ENCODE measurements at places on chromosomes 6 and 20. TPM values are rescaled to one million over a fixed set of nuclear protein-coding genes. Genes with fewer than 3 reads are reported as not detected.

Gene LKAAEAR1
- total RNA-seq: 3.7 TPM

Gene ELOVL4
- total RNA-seq: 7.0 TPM

Gene ANKRD6
- 1.0 TPM for total RNA-seq

Gene GNL1
- 62.3 TPM for total RNA-seq

Gene MLN
- not detected for total RNA-seq

DNA sequence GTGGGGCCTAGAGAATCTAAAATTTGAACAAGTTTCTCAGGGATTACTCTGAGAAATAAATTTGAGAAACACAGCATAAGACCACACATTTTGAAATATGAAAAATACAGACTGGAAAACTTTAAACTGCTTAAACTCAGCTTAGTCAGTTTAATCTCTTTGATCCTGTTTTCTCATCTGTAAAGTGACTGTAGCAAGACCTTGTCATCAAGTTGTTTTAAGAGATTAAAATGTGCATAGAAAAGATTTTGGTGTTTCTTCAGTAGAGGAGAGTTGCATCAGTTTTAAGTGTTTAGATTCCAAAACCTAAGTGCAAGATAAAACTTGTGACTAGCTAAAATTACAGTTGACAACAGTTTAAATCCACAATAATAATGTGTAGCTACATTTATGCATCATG is 8.1 kb upstream of the BCKDHB start:
- no peaks in the 10 kb centered on the region for H3K4me1 ChIP-seq
- H3K27ac ChIP-seq: no peak overlapping the region
- no peaks in the 10 kb centered on the region for H3K36me3 ChIP-seq
- no peaks in the 10 kb centered on the region for H3K27me3 ChIP-seq

DNA sequence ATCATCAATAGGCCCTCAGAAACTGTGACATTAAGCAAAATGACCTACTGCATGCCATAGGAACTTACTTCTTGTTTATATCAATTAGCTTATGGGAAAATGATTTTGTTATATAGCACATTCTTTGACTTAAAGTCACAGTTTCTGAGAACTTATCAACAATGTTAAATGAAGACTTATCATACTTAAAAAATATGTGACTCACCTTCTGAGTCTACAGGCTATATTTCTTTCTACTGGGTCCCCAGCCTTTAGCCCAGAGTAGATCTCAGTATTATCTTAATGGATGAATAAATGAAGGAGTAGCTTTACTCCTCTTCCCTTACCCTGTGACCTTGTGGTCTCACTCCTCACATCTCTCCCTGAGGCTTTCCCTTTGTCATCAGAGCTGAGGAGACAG is 180.2 kb downstream of the MAFB start:
- no peak overlapping the region for H3K4me3 ChIP-seq
- peak overlapping the region; percentile 30 for H3K27ac ChIP-seq
- H3K36me3 ChIP-seq: no peaks in the 10 kb centered on the region
- DNase-seq: peak; percentile 51
- H3K27me3 ChIP-seq: no peaks in the 10 kb centered on the region

DNA sequence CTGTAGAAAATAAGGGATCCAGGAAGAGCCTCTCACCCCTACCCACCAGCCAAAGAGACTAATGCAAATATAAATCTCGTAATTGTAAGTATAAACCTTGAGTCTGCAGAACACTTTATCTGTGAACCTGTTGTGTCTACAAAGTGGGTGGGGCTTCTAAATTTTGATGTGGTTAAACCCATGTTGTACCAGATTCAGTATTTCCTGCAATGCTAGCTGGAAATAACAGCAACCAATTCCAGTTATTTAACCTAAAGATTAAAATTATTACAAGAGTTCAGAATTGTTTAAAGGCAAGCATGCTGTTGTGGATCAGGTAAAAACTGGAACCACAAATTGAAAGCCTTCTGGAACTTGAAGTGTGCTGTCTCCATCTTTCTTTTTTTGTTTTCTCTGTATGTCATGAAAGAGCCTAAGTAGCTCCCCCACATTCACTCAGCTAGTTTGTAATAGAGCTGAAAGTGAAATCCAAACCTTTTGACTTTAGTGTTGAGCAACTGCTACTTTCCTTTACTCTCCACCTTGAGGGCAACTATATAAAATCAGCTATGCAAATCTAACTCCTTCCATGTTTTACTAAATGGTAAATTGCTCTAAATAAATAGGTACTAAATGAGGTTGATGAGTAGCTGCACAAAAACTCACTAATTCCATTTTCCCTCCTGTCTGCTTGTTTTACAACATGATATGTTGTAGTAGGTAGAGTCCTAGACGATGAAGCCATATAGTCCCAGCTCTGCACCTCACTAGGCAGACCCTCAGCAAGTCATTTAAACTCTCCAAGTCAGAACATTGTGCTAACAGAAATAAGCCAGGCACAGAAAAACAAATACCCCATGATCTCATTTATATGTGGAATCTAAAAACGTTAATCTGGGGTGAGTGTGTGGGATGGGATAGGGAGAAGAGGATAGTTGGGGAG is 17.9 kb upstream of the THEMIS start:
- no peaks in the 10 kb centered on the region for H3K27me3 ChIP-seq
- no peak overlapping the region for H3K27ac ChIP-seq
- H3K4me3 ChIP-seq: no peak overlapping the region
- H3K4me1 ChIP-seq: no peaks in the 10 kb centered on the region
- H3K36me3 ChIP-seq: no peaks in the 10 kb centered on the region

GRCh38 chr6:166552600-166552999 is 33.9 kb downstream of the RAMACL start:
- no peak for DNase-seq
- H3K36me3 ChIP-seq: peaks cover 5% of the 10 kb centered on the region
- H3K4me1 ChIP-seq: peaks cover 41% of the 10 kb centered on the region
- no peak overlapping the region for H3K4me3 ChIP-seq
- H3K27ac ChIP-seq: peak overlapping the region; percentile 93

- DNase-seq: peak; percentile 29
- no peaks in the 10 kb centered on the region for H3K27me3 ChIP-seq
- H3K4me3 ChIP-seq: no peak overlapping the region
- H3K27ac ChIP-seq: no peak overlapping the region
Measured at GRCh38 chr6:77425671-77426070, 37.6 kb downstream of the HTR1B start.

GRCh38 chr6:5670811-5671561 is 335.7 kb downstream of the NRN1 start:
- no peaks in the 10 kb centered on the region for H3K36me3 ChIP-seq
- no peaks in the 10 kb centered on the region for H3K27me3 ChIP-seq
- H3K4me3 ChIP-seq: no peak overlapping the region
- H3K27ac ChIP-seq: peak overlapping the region; percentile 84
- peak; percentile 69 for DNase-seq

- H3K4me3 ChIP-seq: no peak overlapping the region
- no peaks in the 10 kb centered on the region for H3K27me3 ChIP-seq
- H3K4me1 ChIP-seq: no peaks in the 10 kb centered on the region
Measured at GRCh38 chr6:153804755-153805330, 234.2 kb upstream of the OPRM1 start.

DNA sequence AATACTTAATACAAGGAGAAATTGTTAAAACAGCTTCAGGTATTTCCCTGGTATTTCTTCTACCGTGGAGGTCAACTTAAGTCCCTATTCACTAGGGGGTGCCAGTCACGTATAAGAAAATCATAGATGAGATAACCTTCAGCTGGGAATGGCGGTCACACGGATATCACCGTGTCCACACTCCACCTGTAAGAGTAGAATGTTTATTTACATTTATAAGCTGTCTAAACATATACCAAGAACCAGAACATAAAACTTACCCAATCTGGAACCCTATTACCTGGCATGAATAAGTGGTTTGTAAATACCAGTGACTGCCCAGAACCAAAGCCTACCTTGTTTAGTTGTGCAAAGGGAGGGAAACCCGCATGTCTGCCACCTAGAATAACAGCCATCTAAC is 1.9 kb upstream of the ELOVL4 start:
- H3K27ac ChIP-seq: no peak overlapping the region
- no peaks in the 10 kb centered on the region for H3K27me3 ChIP-seq
- peaks cover 8% of the 10 kb centered on the region for H3K4me1 ChIP-seq
- no peaks in the 10 kb centered on the region for H3K36me3 ChIP-seq
- H3K4me3 ChIP-seq: no peak overlapping the region

- H3K36me3 ChIP-seq: no peaks in the 10 kb centered on the region
- peak; percentile 63 for DNase-seq
- no peaks in the 10 kb centered on the region for H3K27me3 ChIP-seq
- peak overlapping the region; percentile 65 for H3K4me3 ChIP-seq
Measured at GRCh38 chr6:156795825-156796224, 18.6 kb downstream of the ARID1B start.

DNA sequence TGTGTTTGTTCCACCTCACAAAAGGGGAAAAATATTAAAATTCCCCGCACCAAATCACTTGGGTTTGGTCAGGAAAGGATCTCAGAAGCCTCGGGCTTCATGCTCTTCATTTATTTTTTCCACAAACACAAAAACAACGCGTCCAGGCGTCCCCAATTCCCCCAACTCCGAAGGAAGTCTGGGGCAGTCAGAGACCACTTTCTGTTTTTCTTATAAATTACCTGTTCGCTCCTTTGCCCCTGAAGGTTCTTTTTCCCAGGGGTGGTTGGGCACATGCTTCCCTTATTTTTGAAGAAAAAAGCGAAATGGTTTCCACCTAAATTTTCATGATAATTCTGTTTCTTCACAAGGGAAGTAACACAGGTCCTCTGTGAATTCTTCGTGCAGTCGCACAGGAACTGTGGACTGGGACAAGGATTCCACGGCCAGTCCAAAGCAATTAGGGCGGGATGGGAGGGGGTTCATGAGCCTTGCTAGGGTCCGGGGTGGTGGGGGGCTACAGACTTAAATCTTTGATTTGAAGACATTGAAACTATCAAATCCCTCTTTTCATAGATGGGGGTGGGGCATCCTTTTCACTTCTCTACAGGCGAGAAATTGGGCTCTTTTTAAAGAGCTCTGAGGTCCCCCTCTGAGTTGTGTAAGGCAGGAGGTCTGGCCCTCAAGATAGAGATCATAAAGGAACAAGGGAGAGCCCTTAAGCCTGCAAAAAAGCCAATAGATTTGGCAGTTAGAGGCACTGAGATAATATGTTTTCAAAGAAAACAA is 30.5 kb upstream of the HFE start:
- no peaks in the 10 kb centered on the region for H3K27me3 ChIP-seq
- peak overlapping the region; percentile 95 for H3K27ac ChIP-seq
- peak overlapping the region; percentile 85 for H3K4me3 ChIP-seq
- H3K4me1 ChIP-seq: peaks cover 10% of the 10 kb centered on the region

- no peaks in the 10 kb centered on the region for H3K27me3 ChIP-seq
- peak overlapping the region; percentile 2 for H3K27ac ChIP-seq
- no peaks in the 10 kb centered on the region for H3K4me1 ChIP-seq
- no peaks in the 10 kb centered on the region for H3K36me3 ChIP-seq
- peak overlapping the region; percentile 74 for H3K4me3 ChIP-seq
- no peak for DNase-seq
Measured at GRCh38 chr6:26249707-26249956, 115.4 kb upstream of the BTN3A2 start.

- H3K4me3 ChIP-seq: no peak overlapping the region
- H3K27ac ChIP-seq: no peak overlapping the region
- H3K27me3 ChIP-seq: no peaks in the 10 kb centered on the region
- no peaks in the 10 kb centered on the region for H3K36me3 ChIP-seq
- DNase-seq: no peak
Measured at GRCh38 chr20:44723391-44723790, 8.2 kb downstream of the CCN5 start.

Measured in GM23248 (cell line).